ENCODE measurements at places on chromosomes 7 and 10.

DNA sequence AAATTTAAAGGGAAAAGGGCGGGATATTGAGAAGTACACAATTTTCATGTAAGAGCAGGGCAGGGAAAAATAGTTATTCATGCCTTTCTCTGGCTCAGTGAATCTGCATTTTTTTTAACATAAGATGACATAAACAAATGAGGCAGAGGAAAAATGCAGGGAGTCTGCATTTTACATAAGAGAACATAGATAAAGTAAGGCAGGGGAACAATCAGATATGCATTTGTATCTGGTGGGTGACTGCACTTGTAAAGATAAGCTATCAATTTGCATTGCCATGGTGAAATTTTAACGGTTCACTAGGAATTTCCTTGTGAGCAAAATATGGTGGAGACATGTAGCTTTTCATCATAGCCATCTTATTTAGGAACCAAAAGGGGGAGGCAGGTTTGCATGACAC, 33.5 kb downstream of the ALOX5 start:
- DNase-seq, result no peak

- DNase-seq, result no peak
Observed at GRCh38 chr10:75977139-75977538, 545.7 kb downstream of the LRMDA start.

DNA sequence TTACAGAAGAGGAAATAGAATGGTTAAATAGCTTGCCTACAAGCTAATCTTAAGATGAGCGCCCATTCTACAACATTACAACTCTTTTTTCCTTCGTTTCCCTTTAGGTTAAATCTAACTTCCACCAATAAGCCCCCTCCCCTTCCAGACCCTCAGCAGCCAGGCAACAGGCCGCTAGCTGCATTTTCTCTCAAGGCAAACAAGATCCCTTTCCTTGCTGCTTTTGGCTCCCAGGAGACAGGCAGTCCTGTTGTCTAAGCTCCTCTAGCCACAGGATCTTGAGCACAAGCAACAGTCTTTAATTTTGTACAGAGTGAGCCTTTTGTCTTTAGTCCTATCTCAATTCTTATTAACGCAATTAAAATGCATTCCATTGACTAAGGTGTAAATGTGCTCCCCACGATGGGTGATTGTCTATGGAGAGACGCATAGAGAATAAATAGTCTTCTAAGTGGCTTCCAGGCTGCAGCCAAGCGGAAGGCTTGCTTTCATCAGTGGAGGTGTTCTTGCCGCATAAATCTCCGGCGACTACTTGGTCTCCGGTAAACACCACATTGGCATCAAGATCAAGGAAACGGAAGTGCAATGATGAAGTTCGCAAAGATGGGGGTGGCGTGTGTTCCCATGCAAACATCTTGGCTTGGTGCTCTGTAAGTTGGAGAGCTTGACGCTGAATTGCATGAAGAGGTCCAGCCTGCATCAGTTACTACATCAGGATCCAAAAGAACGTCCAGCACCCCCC, 181.9 kb upstream of the LYZL2 start:
- DNase-seq, result no peak

GRCh38 chr7:12543586-12543985, 26.9 kb upstream of the SCIN start:
- no peak for DNase-seq

DNA sequence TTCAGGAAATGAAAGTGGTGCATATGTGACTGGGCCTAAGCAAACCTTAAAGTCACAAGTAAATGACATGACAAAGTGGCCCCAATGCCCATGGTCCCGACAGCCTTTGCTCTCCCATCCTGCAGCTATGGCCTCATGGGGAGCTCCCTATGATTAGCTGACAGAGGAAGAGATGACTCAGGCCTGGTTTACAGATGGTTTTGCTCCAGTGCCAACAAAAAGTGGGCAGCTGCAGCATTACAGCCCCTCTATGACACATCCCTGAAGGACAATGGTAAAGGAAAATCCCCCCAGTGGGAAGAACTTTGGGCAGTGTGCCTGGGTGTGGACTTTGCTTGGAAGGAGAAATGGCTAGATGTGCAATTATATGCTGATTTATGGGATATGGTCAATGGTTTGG, 105.1 kb upstream of the ADCY1 start:
- no peak for DNase-seq

DNA sequence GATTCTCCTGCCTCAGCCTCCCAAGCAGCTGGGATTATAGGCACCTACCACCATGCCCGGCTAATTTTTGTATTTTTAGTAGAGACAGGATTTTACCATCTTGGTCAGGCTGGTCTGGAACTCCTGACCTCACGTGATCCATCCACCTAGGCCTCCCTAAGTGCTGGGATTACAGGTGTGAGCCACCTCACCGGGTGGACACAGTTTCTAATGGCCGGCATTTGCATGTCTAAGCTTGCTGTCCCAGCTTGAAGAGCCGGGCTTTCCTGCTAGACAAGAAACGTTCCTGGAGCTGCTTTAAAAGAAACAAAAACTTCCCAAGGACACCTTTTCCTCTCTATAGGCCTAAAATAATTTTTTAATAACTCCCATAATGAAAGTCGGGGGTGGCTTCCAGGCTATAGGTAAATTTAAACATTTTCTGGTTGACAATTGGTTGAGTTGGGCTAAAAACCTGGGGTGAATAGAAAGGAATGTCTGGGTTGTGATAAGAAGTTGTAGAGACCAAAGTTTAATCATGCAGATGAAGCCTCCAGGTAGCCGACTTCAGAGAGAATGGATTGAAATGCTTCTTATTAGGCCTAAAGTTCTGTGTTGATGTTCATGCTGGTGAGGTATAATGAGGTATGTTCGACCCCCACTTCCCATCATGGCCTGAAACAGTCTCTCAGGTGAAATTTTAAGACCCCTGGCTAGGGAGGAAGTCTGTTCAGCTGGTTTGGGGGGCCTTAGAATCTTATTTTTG, 8.8 kb downstream of the ACADSB start:
- DNase-seq, result no peak

GRCh38 chr7:86844608-86845007, 200.9 kb downstream of the GRM3 start:
- DNase-seq, result no peak

DNA sequence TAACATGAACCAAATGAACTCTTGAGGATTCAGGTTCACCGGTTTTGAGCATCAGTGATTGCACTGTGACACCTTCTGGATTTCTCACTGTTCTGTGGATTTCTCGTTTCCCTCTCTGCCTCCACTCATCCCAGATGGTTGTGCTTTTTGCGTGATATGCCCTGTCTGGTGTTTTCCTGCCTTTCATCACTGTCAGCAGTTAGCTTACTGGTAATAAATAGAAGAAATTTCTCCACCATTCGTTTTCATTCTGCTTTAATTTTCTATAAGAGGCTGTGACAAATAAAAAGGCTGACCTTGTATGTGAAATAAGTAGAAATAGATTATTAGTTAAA, 16.2 kb downstream of the BPGM start:
- no peak for DNase-seq

GRCh38 chr10:78597796-78598555, 470.8 kb upstream of the ZMIZ1 start:
- DNase-seq, result no peak

DNA sequence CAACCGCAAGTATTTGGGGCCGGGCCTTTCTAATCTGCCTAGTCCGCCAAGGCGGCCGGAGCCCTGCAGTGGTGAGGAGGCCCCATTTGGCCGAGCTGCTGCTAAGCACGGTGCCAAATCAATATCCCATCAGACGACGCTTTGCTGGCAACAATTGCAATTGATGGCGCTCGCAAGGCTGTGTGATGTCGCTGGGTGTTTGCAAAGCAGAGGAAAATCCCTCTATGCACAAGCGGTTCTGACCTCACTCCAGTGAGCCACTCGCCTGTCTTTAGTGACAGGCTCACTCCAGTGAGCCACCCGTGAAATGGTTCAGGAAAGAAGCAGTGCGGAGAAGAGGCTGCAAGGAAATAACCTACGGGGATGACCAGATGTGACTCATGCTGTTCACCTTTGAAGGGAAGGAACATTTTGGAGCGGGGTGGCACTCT, 18.3 kb upstream of the PDE1C start:
- DNase-seq, result no peak

DNA sequence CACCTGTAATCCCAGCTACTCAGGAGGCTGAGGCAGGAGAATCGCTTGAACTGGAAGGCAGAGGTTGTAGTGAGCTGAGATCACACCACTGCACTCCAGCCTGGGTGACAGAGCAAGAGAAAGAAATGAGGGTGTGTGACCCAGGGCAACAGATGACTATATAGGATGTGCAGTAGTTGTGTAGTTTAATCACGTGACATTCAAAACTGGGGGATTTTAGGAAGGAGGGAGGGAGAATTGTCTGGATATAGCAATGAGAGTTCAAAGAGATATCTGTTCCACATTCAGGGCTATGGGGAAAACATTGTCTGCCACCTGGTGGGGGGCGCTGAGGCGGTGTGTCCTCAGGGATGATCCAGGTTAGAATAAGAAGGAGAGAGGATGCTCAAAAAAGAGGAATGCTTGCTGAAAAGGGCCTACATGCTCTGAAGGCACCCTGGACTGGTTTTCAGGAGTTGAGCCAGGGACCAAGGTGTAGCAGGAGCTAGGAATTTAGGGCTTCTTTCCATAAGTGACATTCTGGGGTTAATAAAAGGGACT, 7.8 kb upstream of the ZYX start:
- no peak for DNase-seq

GRCh38 chr10:78328592-78329404, 295.1 kb downstream of the RPS24 start:
- no peak for DNase-seq

DNA sequence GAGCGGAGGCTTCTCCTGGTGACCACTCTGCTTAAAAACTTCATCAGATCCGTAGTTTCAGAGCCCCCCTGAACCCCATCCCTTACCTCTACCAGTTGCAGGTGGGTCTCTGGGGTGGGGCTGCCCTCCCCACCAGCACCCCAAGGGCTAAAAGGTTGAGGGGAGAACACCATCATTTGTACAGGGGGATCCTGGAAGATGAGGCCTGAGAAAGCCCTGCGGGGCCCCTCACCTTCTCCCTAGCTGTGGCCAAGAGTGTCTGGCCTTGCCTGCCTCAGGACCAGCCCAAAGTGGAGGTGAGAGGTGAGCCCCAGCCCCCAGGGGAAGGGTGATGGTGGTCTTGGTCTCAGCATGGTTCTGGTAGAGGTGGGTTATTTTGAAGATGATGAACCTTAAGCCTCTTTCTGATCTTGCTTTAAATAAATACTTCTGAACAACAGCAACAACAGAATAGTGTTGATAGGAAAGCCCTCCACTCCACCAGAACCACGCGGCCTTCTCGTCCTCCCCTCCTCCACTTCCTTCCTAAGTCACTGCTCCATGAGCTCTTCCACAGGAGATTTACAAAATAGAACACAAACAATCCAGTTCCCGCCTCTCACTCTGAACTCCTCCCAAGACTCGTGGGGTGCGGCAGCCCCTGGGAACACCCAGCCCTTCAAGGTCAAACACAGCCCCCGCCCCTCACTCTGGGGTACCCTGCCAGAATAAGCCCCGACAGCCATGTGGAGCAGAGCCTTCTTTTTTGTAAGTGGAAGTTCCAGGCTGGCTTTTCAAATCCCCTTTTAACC, 169.1 kb downstream of the EGFR start:
- no peak for DNase-seq

GRCh38 chr10:15898046-15898445, 37.7 kb upstream of the MINDY3 start:
- DNase-seq, result no peak

- DNase-seq, result no peak
Observed at GRCh38 chr7:138843632-138844580, 45.9 kb upstream of the ATP6V0A4 start.

GRCh38 chr7:30566596-30566995, 28.1 kb upstream of the GARS1 start:
- DNase-seq, result no peak

- DNase-seq, result no peak
Observed at GRCh38 chr7:46968003-46968402, 613.9 kb downstream of the TNS3 start.

GRCh38 chr10:122057841-122058413, 69.0 kb downstream of the TACC2 start:
- no peak for DNase-seq

DNA sequence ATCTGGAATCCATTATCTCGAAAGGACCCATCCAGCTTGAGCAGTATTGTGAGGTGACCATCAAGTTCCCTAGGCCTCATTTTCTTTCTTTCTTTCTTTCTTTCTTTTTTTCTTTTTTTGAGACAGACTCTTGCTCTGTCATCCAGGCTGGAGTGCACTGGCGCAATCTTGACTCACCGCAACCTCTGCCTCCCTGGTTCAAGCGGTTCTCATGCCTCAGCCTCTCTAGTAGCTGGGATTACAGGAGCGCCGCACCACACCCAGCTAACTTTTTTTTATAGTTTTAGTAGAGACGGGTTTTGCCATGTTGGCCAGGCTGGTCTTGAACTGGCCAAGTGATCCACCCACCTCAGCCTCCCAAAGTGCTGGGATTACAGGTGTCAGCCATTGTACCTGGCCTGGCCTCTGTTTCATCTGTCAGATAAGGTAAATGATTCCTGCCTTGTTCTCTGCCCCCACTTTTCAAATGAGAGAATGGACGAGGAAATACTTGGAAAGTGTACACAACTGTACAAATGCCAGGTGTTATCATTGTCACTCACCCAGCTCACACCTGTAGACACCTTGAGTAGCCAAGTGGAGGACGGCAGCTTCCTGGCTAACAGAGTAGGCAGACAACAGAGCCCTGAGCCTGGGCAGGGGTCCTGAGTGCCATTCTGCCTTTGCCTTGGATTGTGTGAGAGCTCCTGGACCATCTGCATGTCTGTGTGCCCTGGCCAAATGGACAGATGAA, 54.1 kb downstream of the HK1 start:
- DNase-seq, result no peak

DNA sequence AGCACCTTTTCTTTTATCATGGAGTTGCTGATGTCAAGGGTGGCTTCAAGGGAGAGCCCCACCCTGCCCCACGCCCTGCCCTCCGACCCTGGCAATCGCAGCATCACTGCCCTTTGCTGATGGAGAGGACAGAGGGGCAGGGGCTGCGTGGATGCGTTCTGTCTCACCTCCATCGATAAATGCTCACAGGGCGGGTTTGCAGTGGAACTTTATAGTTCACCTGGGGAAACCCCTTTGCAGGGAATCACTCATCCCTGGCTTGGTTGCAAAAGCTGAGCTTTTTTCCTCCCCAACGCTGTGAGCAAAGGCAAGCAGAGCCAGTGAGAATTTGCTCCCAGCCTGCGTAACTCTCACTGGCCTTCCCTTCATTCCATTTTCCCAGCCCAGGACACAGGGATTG, 176.8 kb downstream of the WDR37 start:
- no peak for DNase-seq

- DNase-seq, result no peak
Observed at GRCh38 chr10:30114881-30115625, 55.7 kb upstream of the JCAD start.

GRCh38 chr7:132472463-132473120, 103.7 kb downstream of the PLXNA4 start:
- DNase-seq, result no peak

- no peak for DNase-seq
Observed at GRCh38 chr7:11491811-11492210, 340.2 kb downstream of the THSD7A start.
